ENCODE measurements at places on chromosomes 5 and 9.

DNA sequence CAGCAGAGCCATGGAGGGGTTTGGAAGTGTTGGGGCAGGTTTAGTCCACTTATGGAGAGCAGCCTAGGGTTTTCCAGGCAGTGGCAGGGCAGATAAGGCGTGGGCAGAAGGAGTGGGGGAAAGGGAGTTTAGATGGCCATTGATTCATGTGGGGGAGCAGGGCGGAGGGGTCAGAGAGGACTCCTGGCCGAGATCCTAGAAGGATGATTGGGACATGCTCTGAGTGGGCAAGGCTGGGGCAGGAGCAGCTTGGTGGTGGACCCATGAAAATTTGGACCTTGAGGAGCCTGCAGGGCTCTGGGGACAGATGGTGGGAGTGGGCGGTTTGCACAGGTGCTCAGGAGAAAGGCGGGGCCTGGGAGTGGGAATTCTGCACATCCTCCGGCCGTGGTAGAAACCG, 18.1 kb upstream of the TOR2A start:
- no peak for DNase-seq

DNA sequence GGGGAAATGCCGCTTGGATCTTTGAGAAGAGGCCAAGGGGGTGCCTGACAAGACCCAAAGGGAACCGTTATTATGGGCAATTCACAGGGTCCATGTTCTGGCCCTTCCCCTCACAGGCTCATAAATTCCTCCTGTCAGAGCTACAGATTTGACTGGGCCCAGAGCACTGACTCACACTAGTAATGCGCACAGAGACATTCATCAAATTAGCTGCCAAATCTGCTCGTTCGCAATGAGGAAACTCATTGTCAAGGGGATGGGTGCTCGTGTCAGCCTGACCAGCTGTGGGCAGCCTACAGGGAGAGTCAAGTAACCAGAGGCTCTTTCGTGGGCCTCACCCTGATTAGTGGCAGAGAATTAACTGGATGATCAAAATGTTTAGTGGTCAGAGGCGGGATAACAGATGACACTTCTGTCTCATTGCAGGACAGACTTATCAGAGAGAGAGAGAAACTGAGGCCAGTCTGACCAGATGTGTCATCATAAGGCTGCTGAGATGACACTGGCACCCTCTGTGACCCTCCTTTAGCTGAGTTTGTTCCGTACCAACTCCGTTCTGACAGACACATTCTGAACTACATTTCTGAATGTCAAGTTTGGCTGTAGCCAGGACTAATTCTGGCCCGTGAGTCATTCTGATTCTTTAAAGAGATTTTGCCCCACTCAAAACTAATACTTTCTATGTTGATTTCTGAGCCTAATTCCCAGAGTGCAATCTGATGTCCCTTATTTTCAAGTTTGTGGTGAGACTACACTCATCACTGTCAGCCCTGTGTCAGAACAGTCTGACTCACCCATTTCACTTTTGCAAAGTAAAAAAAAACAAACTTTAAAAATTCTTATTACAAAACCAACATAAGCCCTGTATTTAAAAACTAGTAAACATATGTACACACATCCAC, 377.1 kb downstream of the ACTL7B start:
- DNase-seq: no peak

GRCh38 chr9:84975926-84976325, 306.4 kb downstream of the NTRK2 start:
- no peak for DNase-seq

- DNase-seq: no peak
These were observed 13.9 kb downstream of the ZCCHC9 start for GRCh38 chr5:81315336-81315735.

- no peak for DNase-seq
These were observed 28.1 kb downstream of the TGFBI start for GRCh38 chr5:136056771-136057335.

- DNase-seq: no peak
These were observed 15.9 kb downstream of the ENG start for GRCh38 chr9:127838375-127839078.

GRCh38 chr9:73348471-73348870, 196.8 kb downstream of the ANXA1 start:
- no peak for DNase-seq

DNA sequence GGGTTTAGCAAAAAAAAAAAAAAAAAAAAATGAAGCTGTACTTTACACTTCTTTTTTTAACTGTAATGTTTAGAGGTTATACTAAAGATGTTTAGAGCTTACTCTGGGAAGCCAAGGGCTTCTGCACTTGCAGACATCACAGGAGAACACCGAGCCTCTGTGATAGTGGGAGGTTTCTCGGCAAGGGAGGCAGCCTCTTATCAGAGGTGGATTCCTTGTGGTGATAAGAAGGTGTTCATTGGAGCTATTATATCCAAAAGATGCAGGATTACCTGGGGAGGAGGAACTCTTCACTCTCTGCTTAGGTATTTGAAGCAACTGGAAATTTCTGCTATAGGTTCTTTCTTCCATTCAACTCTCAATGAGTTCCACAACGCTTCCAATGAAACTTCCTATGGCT, 171.2 kb upstream of the SLC12A2 start:
- DNase-seq: no peak

DNA sequence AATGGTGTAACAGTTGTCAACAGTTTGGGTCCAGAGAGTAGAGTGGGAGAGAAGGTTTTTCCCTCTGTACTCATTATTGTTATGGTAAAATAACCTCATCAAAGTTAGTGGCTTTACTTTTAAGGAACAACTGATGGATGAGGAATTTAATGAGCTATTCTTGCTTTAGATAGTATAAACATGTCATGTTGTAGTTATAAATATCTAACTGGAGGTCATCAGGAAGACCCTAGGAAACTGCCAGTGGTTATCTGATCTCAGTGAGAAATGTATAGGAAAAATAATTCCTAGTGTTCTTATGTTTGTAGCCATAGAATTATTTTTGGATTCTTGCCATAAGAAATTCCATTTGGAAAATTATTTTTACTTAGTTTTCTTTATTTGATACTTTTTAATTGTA, 4.1 kb downstream of the ERCC6L2 start:
- DNase-seq: no peak

- DNase-seq: no peak
These were observed 47.8 kb upstream of the NR5A1 start for GRCh38 chr9:124555043-124555442.

DNA sequence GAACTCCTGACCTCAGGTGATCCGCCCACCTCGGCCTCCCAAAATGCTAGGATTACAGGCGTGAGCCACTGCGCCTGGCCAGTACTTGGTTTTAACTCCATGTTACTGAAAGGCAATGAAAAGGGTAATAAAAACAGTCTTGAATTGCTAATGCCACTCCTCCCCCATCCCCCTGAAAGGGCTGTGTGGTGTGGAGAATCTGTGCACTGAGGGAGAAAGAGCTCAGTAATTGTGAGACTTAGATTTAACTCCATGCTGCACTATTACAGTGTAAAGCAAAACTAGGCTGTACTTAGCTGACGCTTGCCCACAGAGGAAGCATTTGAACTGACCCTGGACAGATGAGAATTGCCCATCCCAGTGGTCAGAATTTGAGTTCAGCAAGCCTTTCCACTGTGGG, 1662.4 kb upstream of the ACO1 start:
- no peak for DNase-seq

GRCh38 chr5:164484948-164485347, 979.5 kb downstream of the MAT2B start:
- DNase-seq: no peak

GRCh38 chr9:37897665-37898064, 6.3 kb downstream of the SLC25A51 start:
- DNase-seq: no peak

DNA sequence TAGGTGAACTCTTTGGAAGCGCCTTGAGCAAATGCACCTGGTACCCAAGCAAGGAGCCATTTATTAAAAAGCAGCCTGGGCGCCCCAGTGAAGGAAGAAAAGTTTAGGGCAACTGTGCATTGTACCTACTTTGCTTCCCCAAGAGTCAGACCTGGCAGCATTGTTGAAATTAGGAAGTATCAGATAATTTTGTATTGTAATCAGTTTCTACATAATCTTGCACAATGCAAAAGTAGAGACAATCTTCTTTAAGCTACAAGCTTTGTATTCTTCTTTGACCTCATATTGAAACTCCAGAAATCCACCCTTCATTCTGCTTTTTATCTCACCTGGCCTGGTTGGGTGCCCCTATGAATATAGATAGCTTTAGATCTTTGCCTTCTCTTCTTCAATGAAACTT, 490.8 kb downstream of the RASEF start:
- no peak for DNase-seq

- DNase-seq: no peak
These were observed 2.7 kb downstream of the SHB start for GRCh38 chr9:38066197-38066913.

DNA sequence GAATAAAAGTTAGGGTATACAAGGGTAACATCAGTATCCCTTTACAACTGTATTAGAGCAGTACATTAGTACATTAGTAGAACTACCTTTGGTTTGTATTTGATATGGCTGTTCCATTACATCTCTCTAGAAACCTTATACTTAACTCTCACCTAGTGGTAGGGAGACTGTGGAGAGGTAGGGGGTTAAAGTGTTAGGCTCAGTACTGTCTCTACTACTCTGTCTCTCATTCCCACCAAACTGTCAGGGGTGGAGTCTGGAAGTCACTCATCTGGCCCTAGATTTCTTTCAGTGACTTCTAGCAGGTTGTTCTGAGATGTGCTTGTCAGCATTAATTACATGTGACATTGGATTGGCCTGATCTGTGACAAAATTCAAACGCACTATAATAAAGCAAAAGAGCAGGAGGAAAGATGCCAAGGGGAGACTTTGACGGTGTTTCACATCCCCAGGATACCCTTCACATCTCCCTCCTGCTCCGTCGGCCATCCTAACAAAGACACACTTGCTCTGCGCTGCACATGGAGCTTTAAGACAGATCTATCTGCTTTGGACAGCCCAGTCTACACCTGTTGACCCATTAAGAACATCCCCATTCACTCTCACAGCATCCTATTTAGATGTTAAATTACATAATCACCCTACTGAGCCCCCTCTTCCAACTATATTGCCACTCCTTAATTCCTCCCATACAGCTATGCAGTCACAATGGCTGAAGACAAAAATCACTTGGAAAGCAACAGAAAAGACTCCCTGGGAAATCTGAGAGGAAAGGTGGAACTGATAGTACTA, 1043.0 kb upstream of the DMAC1 start:
- no peak for DNase-seq

GRCh38 chr5:90956511-90957097, 398.0 kb downstream of the ADGRV1 start:
- DNase-seq: no peak

DNA sequence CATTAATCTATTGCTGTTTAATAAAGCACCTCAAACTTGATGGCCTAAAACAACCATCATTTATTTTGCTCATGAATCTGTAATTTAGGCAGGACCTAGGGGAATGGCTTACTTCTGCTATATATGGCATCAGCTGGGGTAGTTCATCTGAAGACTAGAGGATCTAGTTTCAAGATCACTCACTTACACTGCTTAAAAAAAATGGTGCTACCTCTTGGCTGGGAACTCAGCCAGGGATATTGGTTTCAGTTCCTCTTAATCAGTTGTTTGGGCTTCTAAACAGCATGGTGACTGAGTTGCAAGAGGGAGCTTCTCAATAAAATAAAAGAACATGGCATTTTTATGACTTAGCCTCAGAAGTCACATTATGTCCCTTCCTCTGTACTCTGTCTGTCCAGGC, 142.0 kb downstream of the FAM114A2 start:
- no peak for DNase-seq

GRCh38 chr5:66553916-66554575, 42.1 kb upstream of the MAST4 start:
- no peak for DNase-seq

- no peak for DNase-seq
These were observed 779.6 kb downstream of the CDH18 start for GRCh38 chr5:19208397-19208796.

- no peak for DNase-seq
These were observed 170.5 kb downstream of the DCP2 start for GRCh38 chr5:113147101-113147508.

DNA sequence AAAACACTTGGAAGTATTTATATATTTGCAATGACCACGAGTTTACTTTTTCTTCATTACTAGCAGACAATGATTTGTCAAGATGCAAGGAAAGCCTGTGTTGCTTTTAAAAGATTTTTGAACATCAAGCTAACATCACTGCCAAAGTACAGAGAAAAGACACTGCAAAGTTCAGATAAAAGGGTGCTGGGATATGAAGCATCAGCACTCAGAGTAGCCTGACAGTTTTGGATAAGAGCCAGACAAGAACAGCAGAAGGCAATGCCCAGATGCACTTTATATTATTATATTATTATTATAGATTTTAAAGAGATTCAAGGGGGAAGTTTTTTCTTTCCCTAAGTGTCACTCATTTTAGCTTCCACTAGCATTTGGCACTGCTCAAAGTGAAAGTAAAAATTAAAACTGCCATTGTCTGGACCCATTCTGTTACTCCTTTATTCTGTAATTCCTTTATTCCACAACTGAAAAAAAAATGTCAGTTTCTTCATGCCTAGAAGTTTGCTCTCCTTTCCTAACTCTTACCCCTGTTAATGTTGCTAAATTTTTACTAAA, 240.6 kb downstream of the EFNA5 start:
- DNase-seq: no peak

GRCh38 chr9:123942542-123942941, 12.6 kb upstream of the DENND1A start:
- no peak for DNase-seq

DNA sequence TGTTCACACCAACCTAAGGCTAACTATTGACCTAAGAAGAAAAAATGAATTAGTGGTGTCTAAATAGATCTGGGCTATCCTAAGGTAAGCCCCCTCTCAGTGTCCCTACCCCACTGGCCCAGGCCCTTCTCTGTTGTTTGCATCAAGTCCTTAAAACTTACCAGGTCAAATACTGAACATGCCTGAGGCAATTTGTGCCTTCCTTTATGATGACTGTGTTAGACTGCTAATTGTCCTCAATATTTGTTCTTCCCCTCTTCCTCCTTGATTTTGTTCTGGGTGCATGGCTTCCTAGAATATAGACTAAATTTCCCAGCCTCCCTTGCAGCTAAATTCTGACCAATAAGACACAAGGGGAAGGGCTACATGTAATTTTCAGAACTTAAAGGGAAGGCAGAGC, 199.9 kb downstream of the ADAMTS12 start:
- no peak for DNase-seq

GRCh38 chr5:57989378-57989777, 470.5 kb downstream of the PLK2 start:
- DNase-seq: no peak

DNA sequence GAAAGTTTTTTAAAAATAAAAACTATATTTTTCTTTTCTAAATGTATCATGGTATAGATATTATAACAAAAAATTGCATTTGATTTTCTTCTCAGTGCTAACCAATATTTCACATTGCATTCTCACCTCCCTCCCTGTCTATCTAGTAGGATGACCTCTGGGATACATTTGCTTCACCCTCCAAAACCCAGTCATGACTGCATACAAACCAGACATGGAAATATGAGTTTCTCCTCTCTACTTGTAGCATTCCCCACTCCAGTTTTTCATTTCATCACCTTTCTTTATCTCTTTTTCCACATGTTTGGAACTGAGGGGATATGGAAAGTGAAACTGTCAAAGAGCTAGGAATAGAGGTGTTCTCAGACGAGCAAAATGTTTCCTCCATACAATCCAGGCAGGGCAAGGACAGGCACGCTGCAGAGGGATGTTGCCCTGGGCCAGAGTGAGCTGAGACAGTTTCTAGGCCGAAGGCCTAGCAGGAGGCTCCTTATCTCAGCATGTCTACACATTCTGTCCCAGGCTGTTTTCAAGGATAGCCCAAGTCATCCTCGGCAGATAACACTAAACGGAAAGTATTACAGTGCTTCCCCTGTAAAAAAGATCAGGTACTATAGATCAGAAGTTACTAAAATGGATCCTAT, 46.7 kb downstream of the MEF2C start:
- no peak for DNase-seq

Measured in CD8-positive, alpha-beta T cell (primary cell).